Stimulated activated CD4-positive, alpha-beta T cell treated with anti-CD3 and anti-CD28 coated beads, TNF-alpha, amount 100 ng/mL, for 4 hours (primary cell): ENCODE measurements at places on chromosomes 12 and 14.

GRCh38 chr12:131766382-131767107, 55.7 kb downstream of the SFSWAP start:
- DNase-seq: no peak

DNA sequence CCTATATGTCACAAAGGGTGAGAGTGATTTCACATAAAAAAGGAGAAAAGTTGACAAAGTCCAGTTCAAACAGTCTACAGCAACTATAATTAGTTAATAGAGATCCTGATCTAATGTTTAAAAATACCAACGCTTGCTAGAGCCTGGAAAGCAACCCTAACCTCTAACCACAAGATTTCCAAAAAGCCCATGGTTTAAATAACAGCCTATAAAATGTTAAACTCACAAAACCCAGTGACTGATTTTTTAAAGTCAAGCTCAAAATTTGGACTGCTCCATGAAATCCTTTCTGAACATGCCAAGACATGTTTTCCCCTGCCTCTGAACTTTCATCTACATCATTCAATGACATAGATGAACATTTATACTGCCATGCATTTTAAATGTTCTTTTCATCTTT, 81.6 kb downstream of the PLEKHG7 start:
- no peak for DNase-seq

DNA sequence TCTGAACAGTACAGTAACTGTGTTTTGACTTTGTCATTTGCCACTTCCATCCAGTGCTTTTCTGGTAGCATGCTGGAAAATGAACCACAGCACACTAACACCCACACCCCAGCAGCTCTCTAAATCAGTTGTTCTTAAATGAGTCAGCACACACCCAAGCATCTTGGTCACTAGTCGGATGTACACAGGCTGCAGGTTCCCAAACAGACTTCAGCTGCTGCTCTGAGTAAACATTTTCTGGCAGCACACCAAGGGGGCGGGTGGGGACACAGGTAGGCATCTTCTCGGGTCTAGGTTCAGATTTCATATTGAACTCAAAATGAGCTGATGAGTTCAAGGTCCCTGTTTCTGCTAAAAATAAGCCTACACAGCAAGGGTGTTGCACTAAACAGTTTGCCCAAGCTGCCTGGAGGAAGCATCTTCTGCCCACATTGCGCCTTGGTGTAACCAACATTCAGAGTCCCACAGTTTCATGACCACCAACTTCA, 39.8 kb downstream of the IFNG start:
- peak; percentile 9 for DNase-seq

DNA sequence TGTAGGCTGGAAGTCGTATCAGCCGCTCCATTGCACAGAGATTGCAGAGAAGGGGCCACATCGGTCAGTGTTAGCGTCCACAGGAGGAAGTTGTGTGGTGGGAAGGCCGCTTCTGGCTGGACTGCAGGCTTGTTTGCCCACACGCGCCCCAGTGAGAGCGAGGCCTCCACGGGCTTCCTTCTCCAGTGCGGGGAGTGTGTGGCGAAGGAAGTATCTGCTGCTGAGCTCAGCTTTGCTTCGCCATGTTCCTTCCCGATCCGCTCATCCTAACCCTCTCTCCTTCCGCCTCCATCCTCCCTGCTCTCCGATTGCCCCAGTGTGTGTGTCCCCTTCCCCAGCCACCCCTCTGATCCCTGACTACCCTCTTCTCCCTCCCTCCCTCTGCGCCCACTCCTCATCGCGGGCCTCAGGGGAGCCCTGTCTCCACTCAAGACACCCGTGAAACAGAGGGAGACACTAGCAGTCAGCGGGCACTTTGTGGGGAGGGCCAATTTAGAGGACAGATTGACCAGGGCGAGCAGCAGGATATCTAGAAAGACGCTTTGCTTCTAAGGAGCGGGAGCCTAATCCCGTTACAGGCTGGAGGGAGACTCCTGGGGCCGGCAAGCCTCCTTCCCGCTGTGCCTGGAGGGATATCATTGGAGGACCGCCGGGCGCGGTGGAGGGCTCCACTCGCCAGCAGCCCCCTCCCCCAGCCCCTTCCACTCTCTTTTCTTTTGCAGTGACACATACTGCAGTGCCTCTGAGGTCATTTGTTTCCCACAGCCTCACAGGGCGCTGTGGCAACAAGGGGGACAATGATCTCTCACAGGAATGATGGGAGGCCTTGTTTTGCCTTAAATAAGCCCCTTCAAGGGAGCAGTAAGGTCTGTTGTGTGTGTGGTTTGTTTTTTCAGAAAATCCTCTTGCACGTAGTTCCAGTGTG, 428.8 kb downstream of the ZFP36L1 start:
- DNase-seq: no peak

DNA sequence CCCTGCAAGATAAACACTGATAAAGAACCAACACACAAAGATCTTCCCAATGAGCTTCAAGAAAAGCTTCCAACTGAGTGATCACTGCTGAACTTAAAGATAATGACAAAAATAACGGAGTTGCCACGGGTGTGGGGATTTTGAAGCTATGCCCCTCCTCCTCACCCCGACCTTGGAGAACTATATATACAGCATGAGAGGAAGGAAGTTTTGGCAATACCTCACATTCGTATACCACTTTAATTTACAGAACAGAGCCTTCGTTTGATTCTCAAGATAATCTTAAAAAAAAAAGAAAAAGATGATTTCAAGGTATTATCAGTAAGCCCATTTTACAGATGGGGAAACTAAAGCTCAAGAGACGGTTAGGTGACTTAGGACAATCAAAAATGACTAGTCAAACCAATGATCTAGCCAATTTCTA, 715 bp downstream of the NEK9 start:
- no peak for DNase-seq

DNA sequence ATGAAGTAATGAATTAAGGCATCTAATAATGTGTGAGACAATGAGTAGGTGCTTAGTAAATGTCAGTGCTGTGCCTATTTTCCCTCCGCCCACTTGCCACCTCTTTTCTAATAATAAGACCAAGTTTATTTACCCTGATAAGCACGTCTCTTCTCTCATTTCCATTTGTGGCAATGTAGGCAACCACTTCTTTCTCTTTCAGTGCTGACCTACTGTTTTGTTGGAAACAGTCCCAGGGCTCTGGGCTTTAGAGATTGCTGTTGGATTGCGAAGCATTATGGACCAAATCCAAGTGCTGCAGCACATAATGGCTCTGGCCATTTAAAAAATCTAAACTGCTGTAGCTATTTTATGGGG, 141.3 kb upstream of the PLEKHG7 start:
- no peak for DNase-seq

GRCh38 chr14:94474581-94475031, 1.4 kb downstream of the SERPINA9 start:
- DNase-seq: no peak

GRCh38 chr12:123465084-123465483, 7.1 kb downstream of the SNRNP35 start:
- DNase-seq: no peak

- DNase-seq: no peak
These were observed 66.8 kb upstream of the GPR68 start for GRCh38 chr14:91311284-91311662.

DNA sequence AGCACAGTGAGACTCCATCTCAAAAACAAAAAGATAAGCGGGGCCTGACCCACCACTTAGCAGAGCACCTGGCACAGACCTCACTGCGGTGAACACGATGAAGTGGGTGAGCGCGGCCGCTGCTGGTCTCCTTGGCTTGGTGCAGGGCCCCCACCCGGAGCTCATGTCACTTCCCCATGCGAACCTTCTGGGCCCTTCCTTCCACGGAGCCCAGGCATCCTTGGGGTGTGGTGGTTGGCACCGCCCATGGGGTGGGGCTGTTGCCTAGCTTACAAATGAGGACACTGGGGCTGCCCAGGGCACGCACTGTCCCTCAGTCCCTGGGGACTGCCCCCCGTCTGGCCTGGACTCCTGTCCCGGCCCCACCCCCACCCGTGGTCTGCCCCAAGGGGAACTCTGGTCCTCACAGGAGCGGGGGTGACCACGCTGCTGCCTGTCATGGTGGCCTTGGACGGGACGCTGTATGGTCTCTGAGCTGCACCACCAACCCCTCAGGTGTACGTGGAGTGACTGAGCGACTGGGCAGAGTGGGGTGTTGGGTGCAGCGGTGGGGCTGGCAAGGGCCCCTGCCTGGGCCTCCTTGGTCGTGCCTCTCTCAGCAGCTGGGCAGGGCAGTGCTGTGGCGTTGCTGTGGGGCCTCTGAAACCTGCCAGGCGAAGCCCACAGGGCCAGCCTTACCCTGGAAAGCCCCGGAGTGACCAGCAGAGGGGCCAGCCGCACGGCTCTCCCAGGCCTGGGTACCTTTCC, 15.3 kb downstream of the FBRSL1 start:
- no peak for DNase-seq

- DNase-seq: no peak
These were observed 24.7 kb downstream of the SYNE2 start for GRCh38 chr14:63877550-63877939.

DNA sequence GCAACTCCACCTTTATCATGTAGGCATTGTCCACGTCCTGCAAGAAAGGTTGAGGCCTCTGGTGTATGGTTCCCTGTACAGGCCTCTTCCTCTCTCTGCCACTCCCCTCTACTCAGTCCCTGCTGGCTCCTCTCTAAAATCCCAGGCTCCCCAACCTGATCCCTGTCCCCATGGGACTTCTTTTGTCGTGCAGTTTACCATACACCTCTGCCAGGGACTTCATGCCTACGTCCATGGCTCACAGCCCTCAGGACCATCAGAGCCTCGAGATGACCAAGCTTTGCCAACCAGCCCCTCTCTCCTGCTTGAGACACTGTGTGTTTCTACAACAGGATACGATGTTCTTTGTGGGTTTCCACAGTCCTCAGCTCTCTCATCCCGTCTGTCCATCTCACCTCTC, 2.9 kb downstream of the KRT2 start:
- DNase-seq: no peak

- DNase-seq: no peak
These were observed 22.9 kb downstream of the DYRK2 start for GRCh38 chr12:67671419-67671818.
